ENCODE measurements at places on chromosomes 12 and 14.

DNA sequence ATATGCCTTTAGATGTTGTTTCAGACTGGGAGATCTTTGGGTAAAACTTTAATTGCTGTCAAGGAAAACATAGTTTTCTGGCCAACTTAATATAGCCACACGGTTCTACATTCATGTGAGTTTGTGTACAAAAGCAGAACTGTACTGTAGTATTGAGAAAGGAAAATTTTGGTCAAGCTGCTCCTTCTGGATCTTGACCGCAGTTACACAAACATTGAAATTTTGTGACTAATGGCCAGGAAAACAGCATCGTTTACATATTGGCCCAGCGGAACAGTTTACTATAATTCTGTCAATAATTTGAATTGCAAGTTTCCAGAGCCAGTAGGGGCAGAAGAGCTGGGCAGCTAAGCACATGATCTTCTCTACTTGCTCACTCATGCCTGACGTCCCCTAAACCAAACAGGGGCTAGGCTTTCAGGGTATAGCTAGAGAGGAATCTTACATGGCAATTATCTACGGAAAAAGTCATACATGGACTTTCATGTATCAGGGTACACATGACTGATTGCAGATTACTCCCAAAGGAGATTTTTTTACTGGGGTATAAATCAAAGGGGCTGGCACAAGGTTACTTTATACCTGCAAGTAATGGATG, 11.4 kb upstream of the ART4 start:
- peak; percentile 18 for DNase-seq

DNA sequence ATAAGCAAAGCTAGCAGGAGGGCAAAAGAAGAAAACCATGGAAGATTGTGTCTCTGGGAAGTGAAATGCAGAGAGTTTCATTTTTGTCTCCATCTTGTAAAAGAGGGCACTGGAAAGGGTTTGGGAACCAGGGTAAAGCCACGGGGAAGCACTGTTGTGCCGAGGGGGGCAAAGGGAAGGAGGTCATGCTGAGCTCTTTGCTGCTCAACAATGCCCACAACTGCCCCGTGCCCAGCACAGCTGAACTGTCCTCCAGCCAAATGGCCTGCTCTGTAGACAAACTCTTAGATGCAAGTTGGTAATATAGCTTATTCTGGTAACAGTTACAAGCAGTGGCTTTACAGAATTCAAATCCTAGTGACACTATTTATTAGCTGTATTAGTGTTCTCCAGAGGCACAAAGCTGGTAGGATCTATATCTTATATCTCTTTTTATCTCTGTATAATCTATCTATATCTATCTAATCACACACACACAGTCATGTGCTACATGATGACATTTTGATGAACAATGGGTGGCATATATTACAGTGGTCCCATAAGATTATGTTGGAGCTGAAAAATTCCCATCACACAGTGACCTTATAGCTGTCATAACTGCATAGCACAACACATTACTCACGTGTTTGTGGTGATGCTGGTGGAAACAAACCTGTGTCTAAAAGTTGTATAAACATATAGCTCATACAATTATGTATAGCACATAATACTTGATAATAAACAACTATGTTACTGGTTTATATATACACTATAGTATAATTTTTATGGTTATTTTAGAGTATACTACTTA, 203.4 kb upstream of the DDHD1 start:
- DNase-seq: no peak

DNA sequence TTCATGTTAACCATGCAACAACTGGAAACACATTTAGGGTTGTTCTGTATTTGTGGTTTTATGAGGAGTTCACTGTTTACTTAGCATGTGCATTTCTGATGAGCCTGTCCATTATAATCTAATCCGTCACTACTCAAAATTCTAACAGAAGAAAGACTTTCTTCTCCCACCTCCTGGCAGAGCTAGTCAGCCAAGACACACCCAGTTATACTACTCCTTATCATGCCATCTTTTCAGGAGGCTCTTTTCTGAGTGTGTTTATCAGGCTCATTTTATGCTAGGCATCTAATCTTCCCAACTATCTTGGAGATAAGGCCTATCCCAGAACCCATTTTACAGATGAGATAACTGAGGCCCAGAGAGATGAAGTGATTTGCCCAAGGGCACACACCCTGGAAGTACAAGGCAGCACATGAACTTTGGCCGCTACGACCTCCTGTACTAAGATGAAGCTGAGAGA, 10.4 kb upstream of the MED13L start:
- no peak for DNase-seq

DNA sequence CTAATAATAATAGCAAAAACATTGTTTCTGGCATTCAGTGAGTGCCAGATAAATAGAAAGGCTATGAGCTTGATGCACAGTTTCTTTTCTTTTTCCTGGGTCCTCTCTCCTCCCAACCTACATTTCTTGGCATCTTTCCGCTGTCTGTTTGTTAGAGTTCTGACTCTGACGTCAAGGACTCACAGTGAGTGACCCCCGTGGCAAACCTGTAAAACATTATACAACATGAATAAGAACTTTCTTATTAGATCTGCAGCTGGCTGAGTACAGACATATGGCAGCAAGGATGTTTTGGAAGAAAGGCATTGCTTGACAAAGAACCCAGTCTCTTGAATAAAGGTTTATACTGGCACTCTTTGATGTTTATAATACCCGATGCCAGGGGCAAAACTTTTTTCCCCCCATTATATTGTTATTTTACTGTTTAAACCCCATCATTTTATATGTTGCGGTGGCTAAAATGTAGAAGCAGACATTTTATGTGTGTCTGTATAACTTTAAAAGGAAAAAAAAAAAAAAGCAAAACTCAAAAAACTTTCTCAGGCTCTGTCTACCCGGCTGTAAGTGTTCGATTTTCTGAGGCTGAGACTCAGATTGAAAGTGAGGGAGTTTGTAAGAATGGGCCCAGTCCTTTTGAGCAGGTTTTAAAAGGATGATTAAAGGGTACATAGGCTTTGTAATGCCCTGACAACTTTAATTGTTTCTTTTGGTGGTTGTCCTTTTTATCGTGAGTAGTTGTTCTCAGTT, 159.3 kb downstream of the PDE3A start:
- DNase-seq: no peak

DNA sequence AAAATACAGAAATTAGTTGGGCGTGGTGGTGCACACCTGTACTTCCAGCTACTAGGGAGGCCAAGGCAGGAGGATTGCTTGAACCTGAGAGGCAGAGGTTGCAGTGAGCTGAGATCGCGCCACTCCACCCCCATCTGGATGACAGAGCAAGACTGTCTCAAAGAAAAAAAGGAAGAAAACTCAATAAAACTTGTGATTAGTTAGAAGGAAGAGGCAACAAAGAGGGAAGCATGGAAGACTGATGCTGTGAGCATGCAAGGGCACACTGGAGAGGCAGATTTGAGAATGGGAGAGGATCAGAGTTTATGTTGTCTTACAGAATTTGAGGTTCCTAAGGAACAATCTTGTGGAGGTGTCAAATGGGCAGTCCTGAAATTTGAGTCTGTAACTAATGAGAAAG, 2.8 kb upstream of the ZC2HC1C start:
- DNase-seq: no peak

GRCh38 chr14:106733771-106734170, 1207.4 kb downstream of the TMEM121 start:
- no peak for DNase-seq

- peak; percentile 31 for DNase-seq
These were observed 1.2 kb downstream of the NOVA1 start for GRCh38 chr14:26596543-26597061.

DNA sequence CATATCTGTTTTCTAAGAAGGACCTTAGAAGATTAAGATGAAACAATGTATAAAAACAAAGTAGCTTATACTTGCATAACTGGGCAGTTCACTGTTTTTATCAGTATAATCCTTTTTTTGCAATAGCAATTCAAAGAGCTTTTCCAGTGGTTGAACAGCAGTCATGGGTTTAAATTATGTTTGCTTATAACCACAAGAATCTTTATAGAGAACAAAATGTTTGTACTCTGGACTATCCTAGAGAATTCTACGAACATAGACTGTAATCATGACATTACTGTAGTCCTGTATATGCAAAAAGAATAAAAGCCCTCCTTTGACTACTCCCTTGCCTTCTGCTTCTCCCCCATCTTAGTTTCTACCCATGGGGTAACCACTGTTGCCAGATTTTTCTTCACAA, 5.7 kb downstream of the FAM177A1 start:
- DNase-seq: no peak

DNA sequence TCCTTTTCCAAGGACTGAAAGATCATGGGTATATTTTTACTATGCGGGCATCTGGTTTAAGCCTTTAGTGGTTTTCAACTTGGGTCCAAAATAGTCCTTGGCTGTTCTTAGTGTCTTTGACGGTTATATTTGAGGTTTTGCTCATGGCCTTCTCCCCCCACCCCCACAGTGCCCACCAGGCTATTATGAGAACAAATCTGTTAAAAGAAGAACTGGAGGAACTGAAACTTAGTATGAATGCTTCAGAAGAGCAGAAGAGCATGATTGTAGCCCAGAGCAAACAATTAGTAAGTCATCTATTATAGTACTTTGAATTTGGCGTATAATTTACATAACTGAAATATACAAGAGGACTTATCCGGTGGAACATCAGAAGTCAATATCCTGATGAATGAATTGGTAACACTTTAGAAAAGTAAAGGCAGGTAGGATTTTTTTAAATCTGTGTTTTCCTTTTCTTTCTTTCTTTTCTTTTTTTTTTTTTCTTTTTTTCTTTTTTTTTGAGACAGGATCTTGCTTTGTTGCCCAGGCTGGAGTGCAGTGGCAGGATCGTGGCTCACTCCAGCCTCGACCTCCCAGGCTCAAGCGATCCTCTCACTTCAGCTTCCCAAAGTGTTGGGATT, 71.8 kb upstream of the BCAT1 start:
- no peak for DNase-seq

GRCh38 chr14:53564870-53565269, 391.8 kb downstream of the BMP4 start:
- no peak for DNase-seq

DNA sequence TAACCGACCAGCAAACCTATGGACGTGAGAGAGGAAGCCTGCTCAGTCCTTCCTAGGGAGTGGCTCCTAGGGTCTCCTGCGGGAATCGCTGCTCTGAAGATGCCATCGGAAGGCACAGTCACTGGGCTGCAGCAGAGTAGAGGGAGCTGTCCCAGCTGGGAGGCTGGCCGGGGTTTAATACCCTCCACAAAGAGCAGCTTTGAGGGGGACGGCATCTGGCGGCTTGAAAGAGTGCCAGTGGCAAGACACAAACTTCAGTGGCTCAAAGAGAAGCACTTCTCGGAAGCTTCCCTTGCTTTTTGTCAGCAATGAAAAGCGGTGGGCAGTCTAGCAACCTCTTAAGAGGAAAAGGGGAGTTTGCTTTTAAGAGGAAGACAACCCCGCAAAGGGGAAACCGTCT, 114.6 kb downstream of the TMEM132C start:
- DNase-seq: peak; percentile 81

- no peak for DNase-seq
These were observed 15.6 kb downstream of the RCOR1 start for GRCh38 chr14:102608064-102608446.

DNA sequence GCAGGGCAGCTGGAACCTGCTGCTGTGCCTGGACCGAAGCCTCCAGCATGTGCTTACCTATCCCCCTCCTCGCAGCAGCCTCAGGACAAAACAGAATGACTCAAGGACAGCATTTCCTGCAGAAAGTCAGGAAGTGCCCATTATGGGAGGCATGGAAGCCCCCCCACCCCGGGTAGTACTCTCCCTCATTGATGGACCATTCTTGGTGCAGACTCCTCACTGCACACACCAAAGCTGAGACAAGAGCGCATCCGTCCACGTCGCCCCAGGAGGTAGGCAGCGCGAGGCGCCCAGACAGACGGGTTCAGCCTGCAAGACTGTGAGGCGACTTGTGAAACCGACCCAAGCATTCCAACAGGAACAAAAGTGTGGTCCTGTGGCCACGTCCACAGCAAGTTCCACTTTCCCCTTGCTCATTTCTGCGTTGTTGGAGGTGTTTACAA, 243.9 kb upstream of the ATXN7L3B start:
- no peak for DNase-seq

DNA sequence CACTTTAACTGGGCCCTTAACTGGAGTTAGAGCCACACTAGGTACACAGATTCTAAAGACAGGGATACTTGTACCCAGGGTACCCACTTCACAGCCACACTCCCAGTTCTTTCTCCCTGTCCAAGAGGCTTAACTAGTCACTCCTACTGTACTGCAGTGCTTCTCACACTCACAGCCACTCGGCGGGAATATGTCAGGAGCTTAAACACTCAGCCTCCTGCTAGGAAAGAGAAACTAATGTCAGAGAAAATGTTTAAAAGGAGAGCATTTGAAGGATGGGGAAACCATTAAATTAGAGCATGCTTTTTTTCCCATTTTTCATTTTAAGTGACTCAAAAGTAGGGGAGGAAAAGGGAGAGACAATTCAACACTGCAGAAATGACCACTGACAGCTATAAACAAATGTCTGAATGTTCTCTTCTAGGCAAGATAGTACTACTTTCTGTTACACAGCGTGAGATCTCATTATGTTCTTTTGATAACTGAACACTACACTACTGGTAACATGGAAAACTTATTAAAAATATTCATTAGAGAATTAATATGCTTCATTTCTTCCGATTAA, 22.9 kb upstream of the MDM1 start:
- DNase-seq: no peak

DNA sequence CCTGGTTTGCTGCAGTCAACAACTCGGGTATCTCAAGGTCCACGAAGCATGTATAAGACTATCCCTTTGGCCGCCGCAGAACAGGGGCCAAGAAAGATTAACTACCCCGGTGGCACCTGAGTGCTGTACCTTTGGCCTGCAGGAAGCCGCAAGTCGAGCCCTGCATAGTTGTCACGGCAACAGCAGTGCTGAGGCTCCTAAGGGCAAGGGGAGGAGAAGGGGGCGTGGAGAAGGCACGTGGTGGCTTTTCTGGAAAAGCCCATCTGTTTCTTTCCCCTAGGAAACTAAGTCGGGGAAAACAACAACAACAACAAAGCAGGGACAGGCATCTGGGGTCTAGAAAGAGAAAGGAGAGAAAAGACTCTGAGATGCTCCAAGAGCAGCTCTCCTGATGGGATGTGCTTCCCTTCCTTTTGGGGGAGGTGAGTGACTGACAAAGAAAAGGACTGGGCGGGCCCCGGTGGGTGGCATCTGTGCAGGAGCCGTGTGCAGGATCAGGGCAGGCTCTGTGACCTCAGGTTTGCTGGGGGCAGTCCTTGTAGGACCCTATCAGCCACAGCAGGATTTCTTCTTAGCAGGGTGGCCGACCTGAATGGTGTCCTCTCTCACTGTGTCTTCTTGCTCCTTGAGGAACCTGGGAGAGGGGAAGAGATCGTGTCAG, 123.9 kb downstream of the PRMT8 start:
- DNase-seq: peak; percentile 83

- no peak for DNase-seq
These were observed 79.7 kb upstream of the REP15 start for GRCh38 chr12:27616356-27617142.

GRCh38 chr12:71958457-71958856, 19.8 kb downstream of the TPH2 start:
- DNase-seq: no peak

- DNase-seq: no peak
These were observed 2.6 kb downstream of the LRRK2 start for GRCh38 chr12:40227447-40227846.

GRCh38 chr12:49295082-49295936, at the start of gene PRPH:
Gene PRPH, plus strand, starts transcription at chr12:49295147. Its CDS starts 54 bp downstream, at chr12:49295201.
- DNase-seq: no peak

All from NCI-H82 (cell line).